Right forelimb (tissue), 1 donor: ENCODE measurements at places on chromosomes 4 and X.

GRCh38 chr4:77586951-77587383 is 18.7 kb upstream of the CXCL13 start:
- DNase-seq: no peak

GRCh38 chrX:24672701-24673190 is 21.0 kb upstream of the POLA1 start:
- DNase-seq: no peak

DNA sequence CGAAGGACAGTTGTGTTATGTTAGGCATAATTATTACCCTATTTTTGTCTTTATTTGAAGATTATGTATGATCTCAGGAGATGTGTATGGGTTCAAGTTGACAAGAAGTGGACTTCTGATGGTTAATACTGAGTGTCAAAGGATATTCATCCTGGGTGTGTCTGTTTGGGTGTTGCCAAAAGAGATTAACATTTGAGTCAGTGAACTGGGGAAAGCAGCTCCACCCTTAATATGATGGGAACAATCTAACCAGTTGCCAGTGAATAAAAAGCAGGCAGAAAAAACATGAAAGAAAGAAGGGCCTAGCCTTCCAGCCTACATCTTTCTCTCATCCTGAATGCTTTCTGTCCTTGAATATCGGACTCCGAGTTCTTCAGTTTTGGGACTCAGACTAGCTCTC is 332.6 kb downstream of the DTHD1 start:
- DNase-seq: no peak

DNA sequence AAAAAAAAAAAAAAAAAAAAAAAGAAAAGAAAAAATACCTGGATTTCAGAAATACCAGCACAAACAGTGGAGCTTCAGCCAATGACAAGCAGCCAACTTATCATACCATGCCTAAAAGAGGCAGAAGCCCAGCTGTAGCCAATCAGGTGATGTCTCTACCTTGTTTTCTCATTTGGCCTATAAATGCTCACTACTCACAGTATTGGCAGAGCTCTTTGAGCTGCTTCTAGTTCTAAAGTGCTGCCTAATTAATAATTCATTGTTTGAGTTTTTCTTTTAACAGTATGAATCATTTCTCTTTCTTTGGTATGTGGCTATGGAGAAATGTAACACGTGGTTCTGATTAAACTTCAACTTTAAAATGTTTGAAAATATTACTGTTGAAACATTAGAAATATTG is 188.8 kb upstream of the TECRL start:
- no peak for DNase-seq

- no peak for DNase-seq
Measured at GRCh38 chr4:86564795-86565194, 29.3 kb upstream of the PTPN13 start.

DNA sequence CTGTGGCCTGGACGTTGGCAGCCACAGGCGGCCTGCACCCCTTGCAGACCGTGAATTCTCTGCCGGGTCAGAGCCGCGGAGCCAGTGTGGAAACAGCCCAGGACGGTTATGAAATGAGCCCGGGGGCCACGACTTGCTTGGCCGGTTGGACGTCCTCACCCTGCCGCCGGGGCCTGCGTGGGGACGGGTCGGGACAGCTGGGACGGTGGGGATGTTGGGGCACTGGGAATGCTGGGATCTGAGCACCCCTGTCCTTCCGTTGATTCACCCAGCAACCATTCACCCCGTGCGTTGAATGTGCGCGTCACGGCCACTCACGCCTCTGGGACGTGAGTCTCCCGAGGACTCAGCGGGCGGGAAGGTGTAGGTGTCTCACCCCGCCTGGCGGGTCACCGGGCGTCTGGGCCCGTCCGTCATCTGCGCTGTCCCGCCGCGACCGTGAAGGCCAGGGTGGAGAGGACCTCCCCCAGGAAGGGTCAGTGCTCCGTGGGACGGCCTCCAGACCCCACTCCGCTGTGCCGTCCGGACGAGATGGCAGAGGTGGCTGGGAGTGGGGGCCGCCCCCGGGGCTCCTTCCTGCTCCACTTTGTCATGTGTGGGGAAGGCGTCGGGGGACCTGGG is 4.5 kb upstream of the PLCXD1 start:
- peak; percentile 58 for DNase-seq

GRCh38 chr4:173039617-173040577 is 128.7 kb upstream of the GALNT7 start:
- no peak for DNase-seq

- DNase-seq: no peak
Measured at GRCh38 chr4:98802770-98803198, 126.1 kb downstream of the EIF4E start.

GRCh38 chr4:184649971-184650855 is 675 bp downstream of the PRIMPOL start:
- no peak for DNase-seq

DNA sequence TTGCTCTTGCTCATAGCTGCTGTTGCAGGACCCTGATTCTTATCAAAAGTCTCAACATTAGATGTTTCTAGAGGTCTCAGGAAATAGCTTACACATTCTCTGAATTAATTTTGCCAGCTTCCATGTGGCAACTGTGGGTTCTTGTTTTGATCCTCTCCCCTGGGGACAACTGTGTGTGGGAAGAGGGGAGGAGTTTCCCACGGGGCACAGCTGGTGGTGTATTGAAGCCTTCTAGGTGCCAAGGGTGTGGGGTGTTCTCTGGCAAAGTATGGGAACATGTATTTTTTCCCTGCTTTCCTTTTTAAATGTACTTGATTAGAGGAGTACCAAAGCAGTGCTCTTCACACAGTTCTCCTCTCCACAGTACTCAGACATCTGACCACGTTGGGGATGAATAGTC is 212.7 kb downstream of the RPA4 start:
- DNase-seq: no peak

- no peak for DNase-seq
Measured at GRCh38 chr4:18034099-18034498, 12.5 kb upstream of the LCORL start.

- no peak for DNase-seq
Measured at GRCh38 chrX:67953658-67954057, 409.8 kb downstream of the AR start.

DNA sequence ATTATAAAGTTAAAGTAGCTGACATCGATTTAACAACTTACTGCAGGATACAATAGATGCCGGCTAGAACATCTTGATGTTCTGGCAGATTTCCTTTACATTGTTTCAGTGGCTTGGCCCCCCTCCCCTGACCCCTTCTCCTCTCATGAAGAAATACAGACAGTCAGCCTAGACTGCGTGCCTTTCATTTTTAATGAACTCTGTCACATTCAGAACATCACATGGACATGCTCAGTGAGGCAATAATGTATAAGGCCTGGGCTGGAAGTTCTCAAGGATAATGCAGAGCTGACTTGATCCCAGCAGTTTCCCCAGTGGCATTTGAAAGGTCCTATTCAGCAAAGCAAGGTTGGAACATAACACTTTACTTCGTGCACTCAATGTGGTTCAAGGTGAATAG is 239.2 kb downstream of the ANK2 start:
- no peak for DNase-seq

DNA sequence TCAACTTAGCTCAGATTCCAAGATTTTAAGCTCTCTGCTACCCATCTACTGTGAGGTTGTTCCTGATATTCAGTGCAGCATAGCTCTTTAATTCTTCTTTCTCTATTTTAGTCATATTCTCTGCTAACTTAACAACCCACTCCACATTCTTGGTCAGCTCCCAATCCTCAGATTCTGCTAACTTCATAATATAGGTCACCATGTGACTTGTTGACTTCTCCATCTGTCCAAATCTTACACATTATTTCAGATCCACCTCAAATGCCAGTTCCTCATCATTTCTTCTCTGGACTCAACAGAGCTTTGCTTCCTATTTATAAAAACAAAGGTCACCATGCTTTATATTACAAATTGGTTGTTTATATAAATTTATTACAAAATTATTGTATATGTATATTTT is 29.3 kb upstream of the RXFP1 start:
- no peak for DNase-seq

DNA sequence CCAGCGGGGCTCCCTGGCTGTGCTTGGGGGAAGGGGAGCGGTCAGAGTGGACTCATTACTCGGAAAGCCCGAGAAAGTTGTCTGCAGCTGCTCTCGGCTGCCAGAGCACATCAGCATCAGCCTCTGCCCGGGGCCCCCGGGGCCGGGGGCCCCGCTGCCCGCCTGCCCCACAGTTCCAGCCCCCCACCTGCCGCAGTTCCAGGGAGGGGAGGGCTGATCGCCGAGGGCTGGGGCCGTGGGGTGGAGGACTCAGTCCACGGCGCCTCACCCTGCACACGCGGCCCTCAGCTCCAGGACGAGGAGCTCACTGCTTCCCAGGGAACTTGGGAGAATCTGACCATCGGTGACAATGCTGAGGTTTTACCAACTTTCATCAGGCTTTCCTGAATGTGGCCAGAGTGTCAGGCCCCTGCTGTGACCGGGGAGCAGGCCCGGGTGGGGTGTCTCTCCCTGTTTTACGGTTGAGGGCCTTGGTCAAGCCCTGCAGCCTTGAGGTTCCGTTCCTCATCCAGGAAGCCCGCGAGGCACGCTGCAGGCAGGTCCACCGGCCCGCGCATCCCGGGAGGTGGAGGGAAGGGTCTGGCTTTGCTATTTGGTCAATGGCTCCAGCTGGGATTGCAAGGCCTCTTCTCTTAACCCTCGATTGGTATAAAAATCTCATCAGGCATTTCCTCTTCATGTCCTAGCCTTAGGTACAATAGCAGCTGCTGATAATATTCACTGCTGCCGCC is 57.2 kb downstream of the CPZ start:
- no peak for DNase-seq

GRCh38 chrX:22674932-22675331 is 324.8 kb upstream of the DDX53 start:
- no peak for DNase-seq

GRCh38 chrX:323721-324628 is 5.4 kb upstream of the GTPBP6 start:
- no peak for DNase-seq

GRCh38 chrX:119817130-119817690 is 25.8 kb upstream of the RPL39 start:
- no peak for DNase-seq

DNA sequence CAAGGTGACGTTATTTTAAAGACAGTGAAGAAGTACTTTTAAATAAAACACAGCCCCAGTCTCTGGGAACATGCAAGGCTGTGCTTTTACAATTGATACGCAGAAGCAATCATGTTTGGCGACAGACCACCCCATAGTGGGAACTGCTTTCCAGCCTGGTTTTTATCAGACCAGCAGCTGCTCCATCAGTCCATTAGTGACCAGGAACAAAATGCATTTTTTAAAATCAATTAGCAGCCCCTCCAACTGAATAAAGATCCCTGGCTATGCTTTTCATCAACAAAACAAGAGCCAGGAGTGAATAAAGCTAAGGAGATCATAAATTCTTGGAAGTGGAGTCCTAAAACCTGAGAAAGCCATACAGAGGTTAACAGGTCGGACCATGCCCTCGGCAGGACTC is 153.0 kb upstream of the TENM3 start:
- DNase-seq: no peak

DNA sequence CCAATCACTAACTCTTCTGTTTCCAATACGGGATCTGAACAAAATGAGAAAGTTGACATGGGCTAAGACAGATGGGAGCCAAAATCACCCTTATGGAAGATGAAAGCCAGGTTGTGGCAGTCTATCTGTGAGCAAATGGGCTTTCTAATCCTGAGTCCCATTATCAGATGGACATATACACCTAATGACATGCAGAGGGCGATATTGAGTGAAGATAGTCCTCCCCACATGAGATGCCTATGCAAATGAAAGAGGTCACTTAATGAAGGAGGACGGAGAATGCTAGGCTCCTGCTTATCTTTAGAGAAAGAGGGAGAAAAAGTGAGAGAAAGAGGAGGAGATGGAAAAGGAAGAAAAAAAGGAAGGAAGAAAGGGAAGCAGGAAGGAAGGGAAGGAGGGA is 547.5 kb downstream of the NLGN4X start:
- no peak for DNase-seq

GRCh38 chr4:153514001-153514526 is 47.9 kb downstream of the TMEM131L start:
- no peak for DNase-seq

GRCh38 chr4:108940634-108941033 is 177.8 kb upstream of the ETNPPL start:
- no peak for DNase-seq

DNA sequence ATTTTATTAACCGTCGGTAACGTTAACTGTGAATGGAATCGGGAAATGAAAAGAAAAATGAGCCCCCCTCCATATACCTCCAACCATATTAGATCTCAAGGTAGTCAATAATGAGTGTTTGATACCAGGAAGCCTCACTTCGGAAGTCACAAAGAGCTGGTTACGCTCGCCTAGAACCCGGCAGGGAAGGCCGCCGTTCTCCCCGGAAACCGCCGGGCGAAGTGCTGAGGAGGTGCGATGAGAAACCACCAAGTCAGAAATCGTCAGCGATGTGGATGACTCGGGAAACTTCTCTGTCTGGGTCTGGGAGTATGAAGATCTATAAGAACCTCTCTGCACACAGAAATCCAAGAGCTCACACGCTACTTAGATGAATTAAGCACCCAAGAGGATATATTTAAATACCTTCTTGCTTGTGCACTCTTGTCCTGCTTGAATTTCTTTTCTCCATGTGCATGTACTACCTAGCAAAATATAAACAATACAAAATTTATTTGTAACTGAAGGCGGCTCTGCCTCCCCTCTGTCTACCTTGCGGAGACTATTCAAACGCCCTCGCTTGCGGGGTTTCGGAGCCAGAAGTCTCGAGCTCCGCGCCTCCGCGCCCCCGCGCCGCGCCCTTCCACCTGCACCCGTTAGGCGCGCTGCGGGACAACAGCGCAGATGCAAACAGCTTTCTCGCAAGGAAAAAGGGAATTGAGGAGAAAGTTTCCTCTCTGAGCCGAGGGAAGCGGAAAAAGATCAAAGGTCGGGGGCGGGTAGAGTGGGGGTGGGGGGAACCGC is 17.8 kb downstream of the NKX6-1 start:
- no peak for DNase-seq

DNA sequence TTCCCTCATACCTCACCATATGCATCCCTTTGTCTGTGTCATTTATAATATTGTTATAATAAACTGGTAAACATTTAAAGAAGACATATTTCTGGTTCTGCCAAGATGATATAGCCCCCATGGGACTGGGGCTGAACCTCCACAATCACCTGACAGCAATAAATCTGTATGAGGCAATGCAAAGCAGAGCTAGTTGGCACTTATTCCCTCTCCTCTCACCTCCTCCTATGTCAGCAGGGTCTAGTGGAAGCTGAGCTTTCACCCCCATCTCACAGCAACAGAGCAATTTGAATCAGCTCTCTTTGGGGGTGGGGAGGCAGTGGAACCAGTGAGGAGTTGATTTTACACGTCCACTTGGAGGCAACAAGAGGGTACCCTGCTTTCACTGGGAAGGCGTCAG is 206.9 kb downstream of the AR start:
- DNase-seq: no peak
